HTR-8/SVneo (cell line): ENCODE measurements at places on chromosomes 2 and 18.

- no peak for DNase-seq
These were observed 11.8 kb downstream of the MTX2 start for GRCh38 chr2:176280867-176281658.

DNA sequence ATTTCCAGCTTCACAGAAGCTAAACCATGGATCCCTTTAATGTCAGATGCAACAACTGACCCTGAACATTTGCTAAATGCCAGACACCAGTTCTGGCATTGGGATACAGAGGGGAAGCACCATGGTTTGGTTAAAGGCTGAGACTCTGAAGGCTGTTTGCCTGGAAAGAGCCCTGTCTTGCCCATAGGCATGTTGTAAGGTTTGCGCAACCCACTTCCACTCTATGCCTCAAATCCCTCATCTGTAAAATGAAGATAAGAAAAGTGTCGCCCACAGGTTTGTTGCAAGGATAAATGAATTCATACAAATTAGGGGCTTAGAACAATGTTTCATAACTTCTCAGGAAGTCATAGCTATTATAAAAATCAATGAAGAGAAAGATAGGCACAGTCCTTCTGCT is 380.9 kb upstream of the GYPC start:
- no peak for DNase-seq

- no peak for DNase-seq
These were observed 38.1 kb downstream of the AGFG1 start for GRCh38 chr2:227509824-227510619.

DNA sequence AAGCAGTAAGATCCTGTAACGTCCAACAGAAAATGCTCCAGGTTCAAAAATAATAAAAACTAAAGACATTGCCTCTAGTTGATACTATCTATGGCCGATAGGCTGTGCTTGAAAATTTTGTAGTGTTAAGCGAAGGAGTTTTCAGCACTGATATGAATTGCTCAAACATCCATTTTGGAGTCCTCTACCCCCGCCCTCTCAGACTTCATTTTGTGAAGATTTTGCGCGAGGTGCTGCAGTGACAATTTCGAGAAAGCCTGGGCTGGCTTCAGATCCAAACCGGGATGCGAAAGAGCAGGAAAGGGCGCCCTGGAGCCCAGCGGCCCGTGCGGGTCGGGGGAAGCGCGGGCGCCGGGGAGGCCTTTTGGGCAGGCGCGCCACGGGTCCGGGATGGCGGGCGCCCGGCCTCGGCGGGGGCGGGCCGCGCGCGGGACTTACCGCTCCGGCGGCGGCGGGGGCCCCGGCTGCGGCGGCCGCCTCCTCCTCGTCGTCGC is 1.8 kb downstream of the SP3 start:
- DNase-seq = no peak

DNA sequence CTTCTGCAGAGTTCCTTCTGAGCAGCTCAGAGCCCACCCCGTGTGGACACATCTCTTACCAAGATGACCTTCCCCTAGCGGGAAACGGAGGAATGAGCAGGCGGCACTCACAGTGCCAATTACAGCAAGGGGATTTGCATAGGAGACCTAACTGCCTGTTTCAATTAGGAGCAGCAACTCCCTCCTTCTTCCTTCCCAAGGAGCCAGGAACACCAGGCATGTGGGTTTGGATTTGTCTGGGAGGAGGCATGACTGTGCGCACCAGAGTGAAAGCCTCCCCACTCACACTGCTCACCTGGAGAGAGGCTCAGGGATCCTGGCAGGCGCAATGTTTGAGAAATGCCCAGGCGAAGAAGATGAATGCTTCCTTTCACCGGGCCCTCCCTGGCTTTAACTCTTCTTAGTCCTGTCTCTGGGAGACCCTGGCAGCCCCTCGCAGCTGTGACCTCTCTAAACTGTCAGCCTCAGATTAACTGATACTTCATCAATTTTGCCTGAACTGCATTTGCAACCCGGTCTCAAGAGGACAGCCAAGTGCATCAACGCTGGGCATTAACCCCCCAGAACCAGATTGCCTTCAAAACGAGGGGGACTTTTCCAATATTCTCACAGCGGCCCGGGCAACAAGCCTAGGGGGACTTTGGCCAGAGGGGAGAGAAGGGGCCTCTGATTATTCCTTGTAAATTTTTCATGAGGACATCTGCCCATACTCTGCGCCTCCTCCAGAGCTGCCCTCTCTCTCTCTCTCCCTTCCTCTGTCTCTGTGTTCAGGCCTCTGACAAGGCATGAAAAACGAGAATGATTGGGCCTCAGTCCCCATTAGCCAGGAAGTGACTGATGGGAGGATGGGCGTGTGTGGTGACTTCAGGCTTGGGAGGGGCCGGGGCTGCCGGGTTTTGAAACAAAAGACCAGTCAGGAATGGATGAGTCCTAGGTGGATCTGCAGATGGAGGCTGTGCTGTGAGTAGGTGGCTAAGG is 93.8 kb downstream of the CMPK2 start:
- no peak for DNase-seq

- no peak for DNase-seq
These were observed 1.2 kb downstream of the GYPC start for GRCh38 chr2:126657148-126657635.

GRCh38 chr18:35478520-35479435 is 19.0 kb downstream of the INO80C start:
- peak; percentile 24 for DNase-seq

- DNase-seq = no peak
These were observed 52.0 kb downstream of the TNP1 start for GRCh38 chr2:216807857-216808272.

DNA sequence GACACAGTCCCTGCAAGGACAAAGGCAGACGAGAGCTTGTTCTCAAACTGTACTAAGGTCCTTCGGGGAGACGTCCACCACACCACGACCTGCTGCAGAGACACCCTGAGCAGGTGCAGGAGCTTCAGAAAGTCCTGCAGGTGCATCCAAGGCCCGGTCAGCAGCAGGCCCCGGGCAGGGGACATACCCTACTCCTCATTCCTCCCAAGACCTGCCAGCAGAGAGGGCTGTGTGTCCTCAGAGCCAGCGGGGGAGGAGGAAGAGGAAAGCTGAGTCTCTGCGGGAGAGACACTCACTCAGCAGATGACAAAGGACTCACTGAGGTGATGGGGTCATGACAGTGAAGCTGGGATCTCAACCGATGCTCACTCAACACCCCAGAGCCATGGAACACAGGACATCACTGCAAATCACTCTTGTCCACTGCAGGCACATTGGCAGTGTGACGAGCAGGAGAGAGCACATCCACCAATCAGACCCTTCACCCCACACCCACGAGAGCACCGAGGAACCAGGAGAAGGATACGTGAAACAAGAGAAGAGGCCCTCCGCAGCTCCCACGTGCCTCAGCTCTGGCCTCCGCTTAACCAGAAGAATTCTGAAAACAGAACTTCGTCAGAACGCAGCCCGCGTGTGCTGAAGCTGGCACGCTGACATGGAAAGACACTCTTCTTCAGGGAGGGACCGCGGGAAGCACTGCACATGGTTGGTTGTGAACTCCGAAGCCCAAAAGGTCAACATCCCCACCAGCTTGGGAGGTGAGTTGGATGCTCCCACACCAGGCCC is 9.3 kb downstream of the HDAC4 start:
- DNase-seq = no peak

DNA sequence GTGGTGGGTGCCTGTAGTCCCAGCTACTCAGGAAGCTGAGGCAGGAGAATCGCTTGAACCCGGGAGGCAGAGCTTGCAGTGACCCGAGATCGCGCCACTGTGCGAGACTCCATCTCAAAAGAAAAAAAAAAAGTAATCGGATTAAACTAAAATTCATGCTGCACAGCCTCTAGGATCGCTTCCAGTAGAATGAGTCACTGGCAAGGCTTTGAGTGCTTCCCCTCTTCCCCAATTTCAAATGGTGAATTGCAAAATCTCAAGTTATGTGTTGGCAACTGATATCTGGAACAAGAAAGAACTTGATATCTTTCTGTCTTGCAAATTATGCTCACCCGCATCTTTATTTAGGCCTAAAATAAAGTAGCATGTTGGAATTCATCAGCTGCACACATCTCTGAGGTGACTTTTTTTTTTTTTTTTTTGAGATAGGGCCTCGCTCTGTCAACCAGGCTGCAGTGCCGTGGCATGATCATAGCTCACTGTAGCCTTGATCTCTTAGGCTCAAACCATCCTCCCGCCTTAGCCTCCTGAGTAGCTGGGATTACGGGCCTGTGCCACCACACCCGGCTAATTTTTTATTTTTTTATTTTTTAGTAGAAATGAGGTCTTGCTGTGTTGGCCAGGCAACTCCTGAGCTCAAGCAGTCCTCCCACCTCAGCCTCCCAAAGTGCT is 12.7 kb downstream of the TTC39C start:
- no peak for DNase-seq

DNA sequence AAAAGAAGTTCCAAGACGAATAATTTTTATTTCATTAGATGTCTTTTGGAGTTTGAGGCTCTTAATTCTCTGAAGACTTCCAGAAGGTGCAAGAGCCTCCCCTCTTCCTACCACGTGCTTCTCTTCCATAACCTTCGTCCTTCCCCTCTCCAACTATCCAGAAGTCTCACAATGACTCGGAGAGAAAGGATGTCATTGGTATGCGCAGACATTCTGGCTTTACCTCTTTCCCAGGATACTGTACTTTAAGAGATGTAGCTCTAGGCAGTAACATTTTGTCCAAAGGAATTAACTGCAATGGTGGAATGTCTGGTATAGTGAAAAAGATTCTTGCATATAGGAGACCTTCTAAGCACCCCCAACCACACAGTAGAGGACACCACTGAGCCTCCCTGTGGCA is 249.0 kb upstream of the OSR1 start:
- DNase-seq = no peak

DNA sequence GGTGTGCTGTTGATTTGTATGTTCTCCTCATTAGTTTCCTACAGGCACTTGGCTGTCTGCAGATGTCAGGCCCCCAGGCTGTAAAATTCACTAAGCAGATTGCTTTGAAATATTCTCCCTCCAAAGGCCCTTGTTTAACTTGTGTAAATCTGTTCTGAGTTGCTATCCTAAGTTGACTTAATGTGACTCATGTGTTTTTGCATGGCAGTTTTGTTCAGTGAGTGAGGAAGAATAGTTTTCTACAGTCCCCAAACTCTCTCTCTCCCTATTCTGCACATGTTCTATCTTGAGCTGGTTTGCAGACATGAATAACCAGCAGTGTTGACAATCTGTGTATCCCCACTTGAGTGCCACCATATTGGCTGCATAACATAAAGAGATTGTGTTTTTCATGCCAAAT is 1005.4 kb upstream of the DDX18 start:
- no peak for DNase-seq

- DNase-seq = peak; percentile 74
These were observed 35.2 kb downstream of the ZNF516 start for GRCh38 chr18:76459687-76460350.

GRCh38 chr2:147390475-147390874 is 454.4 kb upstream of the ACVR2A start:
- no peak for DNase-seq

GRCh38 chr2:128421861-128422311 is 103.2 kb upstream of the HS6ST1 start:
- DNase-seq = no peak

DNA sequence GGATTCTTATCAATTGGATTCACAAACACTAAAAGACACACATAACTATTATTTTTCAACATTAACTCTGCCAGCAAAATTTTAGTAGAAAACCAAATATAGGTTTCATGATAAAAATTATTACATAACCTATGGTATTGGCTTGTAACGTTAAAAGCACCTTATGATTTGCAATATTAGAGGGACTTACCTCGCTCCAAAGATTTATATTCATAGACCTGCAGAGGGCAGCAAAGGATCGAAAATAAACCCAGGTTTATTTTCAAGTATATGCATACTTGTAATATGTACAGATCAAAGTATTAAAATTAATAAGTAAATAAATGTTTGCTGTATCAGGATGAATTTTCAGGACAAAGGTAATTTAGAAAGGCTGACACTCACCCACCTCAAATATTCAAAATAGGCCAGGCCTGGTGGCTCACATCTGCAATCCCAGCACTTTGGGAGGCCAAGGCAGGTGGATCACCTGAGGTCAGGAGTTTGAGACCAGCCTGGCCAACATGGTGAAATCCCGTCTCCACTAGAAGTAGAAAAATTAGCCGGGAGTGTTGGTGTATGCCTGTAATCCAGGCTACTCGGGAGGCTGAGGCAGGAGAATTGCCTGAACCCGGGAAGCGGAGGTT is 45.3 kb downstream of the LRPPRC start:
- DNase-seq = peak; percentile 15

GRCh38 chr18:49285627-49286026 is 174.8 kb downstream of the DYM start:
- DNase-seq = no peak

DNA sequence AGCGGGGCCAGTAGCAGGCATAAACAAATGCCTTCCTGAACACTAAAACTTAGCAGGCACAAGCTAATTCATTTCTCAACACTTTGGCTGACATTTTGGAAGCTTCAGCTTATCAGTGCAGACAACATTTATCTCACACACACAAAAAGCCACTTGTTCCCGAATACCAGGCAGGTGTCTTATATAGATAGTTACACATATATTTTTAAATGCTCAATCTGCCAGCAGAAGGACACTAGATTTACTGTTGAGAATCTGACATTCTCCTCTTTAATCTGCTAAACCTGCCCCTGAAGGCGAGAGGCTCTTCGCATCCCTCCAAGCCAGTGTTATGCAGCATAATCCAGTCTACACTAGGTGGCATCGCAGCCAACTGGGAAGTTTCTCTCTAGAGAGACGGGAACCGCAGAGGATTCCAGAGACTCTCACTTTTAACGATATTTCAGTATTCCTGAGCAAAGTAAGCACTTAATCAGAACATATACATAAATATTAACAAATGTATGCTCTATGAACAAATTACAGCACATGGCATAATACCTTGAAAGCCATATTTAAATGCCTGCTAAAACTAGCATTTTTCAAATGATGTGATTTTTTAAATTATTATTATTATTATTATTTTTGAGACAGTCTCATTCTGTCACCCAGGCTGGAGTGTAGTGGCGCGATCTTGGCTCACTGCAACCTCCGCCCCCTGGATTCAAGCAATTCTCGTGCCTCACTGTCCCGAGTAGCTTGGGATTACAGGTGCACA is 90.2 kb upstream of the SCG2 start:
- peak; percentile 56 for DNase-seq

GRCh38 chr2:6780765-6781274 is 84.9 kb downstream of the CMPK2 start:
- no peak for DNase-seq

DNA sequence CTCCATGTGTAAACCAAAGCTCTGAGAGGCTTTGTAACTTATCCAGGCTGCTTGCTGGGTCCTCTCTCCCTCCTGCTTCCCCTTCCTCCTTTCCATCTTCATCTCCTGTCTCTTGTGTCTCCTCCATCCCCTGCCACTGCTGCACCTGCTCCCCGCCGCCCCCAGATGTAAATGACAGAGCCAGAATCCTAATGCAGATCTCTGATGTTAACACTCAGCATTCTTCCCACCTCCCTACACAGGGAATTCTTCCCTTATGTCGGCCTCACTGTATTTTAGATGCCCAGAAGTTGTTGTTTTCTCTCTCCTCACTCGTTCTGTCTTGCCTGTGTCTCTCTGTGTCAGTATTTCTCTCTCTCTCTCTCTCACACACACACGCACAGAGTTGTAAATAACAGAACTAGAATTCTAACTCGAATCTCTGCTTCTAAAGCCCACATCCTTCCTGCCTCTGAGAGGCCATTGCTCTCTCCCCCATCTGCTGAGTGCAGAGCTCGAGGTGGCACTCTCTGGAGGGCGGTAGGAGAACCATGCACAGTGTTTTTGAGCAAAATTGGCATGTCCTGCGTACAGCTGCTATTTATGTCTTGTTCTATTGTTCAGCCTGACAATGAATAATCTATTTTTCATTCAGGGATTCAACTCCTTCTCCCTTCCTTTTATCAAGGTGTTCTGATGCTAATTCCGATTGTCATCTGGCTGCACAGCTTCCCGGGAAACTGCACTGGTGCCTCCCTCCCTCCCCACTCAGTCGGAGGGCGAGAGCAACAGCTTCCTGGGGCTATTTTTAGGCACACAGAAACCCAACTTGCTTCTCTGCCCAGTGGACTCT is 219.9 kb downstream of the SH3RF3 start:
- DNase-seq = no peak
